ENCODE measurements at places on chromosomes 2 and 18.
A peak's percentile ranks its signal among the peaks of the same experiment; 100 is the strongest.

DNA sequence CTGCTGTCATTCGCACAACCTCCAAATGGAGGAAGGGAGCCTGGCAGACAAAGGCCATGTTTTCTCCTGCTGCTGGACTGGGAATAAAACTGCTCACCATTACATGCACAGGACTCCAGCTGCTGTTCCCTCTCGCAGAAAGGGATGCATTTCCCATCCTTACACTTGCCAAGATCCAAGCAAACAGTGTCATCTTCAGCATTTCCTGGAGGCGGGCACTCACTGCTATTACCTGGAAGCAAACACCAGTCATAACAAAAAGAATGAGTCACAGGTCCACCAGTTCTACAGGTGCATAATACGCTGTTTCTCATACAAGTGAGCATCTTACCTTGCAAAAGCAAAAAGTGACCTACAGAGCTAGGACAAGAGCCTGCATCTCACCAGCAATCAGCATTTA is 22.7 kb downstream of the IAH1 start:
- DNase-seq: no peak

GRCh38 chr18:35158728-35159450 is 81.9 kb upstream of the ZNF397 start:
- no peak for DNase-seq

- DNase-seq: no peak
Observed at GRCh38 chr18:50742952-50743351, 76.9 kb downstream of the MRO start.

DNA sequence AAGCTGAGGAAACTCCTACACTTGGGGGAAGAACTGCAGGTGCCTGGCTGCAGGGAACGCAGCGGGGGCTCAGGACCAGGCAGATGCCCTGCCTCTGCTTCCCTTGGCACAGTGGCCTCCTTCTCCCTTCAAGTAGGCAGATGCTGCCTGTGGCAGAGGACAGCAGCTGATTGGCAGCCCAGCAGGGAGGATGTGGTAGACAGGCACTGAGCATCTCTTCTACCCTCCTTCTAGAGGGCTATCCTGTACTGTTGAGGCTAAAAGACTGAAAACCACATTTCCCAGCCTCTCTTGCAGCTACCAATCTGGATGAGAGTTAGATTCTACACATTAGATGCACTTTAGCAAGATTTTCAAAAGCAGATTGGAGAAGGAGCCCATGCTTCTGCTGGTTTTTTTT is 105.7 kb downstream of the MSH2 start:
- DNase-seq: no peak

GRCh38 chr2:120312860-120313694 is 32.9 kb upstream of the INHBB start:
- DNase-seq: peak; percentile 40

DNA sequence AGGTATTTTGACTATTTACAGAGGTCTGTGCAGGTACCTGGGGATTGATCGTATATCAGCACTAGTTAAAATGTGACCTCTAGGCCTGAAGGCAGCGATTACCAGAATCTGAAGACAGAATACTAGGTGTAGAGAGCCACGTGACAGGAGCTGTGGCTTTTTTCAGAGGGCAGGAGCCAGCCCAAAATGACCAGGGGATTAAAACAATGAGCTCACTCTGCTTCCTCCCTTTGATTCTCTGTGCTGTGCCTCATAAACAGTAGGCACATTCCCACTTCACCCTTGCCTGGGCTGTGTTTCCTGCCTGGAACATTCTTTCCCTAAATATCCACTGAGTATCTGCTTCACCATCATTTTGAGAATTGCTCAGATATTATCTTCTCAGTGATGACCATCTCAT is 15.2 kb downstream of the ITGAV start:
- DNase-seq: no peak

DNA sequence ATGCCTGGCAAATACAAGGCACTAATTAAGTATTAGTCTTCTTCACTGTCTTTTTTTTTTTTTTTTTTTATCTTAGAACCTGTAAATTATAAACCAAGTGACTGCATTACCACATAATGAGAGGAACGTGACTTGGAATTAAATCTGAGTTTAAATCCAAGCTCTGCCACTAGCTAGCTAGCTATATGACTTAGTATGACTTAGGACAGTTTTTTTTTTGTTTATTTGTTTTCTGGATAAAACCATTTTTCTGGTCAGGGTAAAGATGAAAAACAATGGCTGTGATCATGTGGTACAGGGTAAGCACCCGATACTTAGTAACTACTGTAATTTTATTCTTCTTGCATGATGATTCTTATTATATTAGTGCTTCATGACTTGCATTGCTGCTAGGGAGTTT is 191.8 kb upstream of the LRRTM1 start:
- DNase-seq: no peak

DNA sequence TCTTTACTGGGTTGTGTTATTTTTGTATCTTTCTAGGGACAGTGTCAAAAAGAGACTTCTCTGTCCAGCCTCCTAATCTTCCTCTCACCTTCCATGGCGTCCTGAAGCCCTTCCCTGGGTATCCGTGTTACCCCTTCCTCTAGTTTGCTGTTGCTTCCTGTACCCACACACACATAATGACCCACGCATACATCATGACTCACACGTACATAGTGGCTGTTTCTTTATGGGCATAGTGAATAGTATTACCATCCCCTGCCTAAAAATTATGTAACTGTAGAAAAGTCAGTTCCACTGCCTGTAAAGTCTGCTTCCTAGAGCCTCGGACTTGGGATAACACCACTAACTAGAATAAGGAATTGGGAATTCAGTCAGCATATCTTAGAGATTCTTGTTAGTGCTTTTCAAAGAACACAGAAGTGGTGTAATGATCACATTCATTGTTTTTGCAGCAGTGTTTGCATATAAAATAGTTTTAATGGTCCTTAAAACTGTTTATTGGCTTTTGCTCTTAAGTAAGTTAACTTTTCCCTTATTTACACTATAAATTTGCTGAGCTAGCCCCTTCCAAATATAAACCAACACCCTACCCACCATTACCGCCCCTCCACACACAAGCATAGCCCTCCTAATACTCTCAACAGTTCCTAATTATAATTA is 308.4 kb upstream of the RAB12 start:
- no peak for DNase-seq
